ENCODE measurements at places on chromosomes 5 and 9.

GRCh38 chr9:134522502-134522848, 119.1 kb upstream of the COL5A1 start:
- DNase-seq, result no peak

DNA sequence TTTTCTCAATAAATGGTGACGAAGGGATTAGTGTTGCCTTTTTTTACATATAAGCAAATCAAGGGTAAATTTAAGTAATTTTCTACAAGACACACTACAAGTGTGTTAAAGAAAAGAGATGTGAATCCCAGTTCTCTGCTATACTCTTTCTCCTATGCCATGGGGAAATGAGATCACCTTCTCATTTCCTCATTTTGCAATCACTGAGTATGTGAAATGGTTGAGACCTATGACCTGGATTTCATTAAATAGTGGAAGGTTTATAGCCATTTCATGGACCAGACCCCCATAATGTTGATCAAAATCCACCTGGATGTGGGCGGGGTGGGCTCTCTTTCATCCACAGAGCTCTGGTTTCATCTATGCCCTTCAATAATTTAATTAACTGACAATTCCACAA, 66.9 kb upstream of the SLIT3 start:
- no peak for DNase-seq

DNA sequence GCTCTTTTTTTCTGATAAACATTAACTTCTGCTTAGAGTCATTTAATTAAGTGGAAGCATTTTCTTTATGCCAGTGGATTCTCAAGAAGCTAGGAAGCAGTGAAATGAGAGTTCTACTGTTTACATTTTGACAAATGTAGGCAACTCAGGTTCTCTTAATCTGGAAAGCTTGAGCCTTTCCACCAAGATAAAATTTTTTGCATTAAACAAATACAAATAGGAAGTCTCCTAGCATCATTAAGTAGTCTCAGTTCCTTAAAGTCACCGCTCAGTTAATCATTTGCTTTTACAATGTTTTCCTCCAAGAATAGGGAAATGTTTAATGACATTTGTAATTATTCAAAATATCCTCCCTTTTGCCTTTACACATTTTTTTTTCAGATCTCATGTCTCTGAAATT, 290.4 kb upstream of the PDE4D start:
- DNase-seq, result no peak

GRCh38 chr5:34516686-34517085, 139.4 kb upstream of the RAI14 start:
- no peak for DNase-seq

- DNase-seq, result peak; percentile 32
Measured at GRCh38 chr9:36142510-36143244, 6.1 kb downstream of the GLIPR2 start.

GRCh38 chr9:123735376-123735775, 194.6 kb downstream of the DENND1A start:
- DNase-seq, result no peak

GRCh38 chr5:128881502-128882018, 83.7 kb upstream of the SLC27A6 start:
- DNase-seq, result no peak

DNA sequence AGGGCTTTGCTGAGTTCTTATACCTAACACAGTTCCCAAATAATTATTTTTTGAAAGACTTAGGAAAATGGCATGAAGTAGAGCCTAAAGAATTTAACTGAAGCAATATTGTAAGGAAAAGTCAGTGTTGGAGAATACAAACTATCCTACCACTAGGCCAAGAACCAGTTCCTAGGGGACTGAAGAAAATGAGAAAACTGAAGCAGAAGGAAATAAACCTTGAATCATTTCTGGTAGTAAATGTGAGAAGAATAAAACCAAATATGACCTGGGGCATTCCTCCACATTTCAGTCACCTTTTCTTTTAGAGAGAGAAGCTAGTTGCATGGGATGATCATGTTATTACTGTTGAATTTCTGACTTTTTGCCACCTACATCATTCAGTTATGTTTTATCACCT, 1393.9 kb upstream of the C9orf72 start:
- DNase-seq, result no peak

- no peak for DNase-seq
Measured at GRCh38 chr5:156758011-156758791, 91.9 kb upstream of the PPP1R2B start.

DNA sequence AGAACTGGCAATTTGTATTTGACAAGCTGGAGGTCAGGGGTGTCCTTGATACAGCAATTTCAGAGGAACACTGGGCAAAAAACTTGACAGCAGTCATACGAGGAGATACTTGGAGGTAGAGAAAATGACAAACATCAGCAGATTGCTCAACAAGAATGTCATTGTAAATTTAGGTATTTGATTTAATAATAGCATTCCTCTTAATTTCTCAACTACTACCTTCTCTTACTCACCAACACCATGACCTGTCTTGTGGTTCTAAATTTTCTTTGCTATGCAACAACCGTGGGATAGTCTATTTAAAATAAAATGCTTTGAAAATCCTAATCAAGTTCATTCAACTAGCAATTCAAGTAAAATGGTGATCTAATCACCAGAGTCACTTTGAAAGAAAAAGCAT, 128.4 kb downstream of the DNAH5 start:
- no peak for DNase-seq

DNA sequence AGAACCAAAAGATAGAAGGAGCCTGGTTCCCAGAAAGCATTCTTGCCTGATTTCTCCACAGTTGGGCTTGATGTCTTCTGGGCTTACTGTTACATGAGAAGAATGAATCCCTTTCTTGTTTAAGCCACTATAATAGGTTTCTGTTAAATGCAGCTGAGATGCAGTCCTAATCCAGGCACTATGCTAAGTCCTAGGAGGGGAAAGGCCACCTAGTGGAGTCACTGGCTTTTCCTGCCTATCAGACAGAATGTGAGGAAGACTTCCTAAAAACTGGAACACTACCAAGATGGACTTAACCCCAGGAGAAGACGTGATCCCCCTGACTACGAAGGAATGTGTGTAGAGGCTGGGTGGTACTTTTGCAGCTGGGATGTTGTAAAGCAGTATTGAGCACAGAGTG, 34.3 kb upstream of the FSD1L start:
- DNase-seq, result no peak

- DNase-seq, result no peak
Measured at GRCh38 chr5:132319975-132320374, 25.8 kb downstream of the SLC22A4 start.

DNA sequence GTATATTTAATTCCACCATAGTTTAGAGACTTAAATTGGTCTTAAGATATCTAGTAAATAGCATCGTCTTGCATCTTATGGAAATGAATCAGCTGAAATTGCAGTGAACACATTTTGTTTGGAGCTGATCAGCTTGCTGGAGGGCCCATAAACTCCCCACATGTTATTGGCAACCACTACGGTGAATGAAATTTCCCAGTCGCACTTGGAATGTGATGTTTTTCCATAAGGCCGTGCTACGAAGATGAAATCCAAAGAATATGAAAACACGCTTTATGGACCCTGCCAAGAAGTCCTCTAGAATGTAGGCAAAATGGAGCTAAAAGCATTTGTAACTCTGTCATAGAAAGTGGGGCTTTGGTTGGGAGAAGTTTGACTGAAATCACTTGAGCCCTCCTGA, 572.1 kb downstream of the ACTL7B start:
- DNase-seq, result no peak

- no peak for DNase-seq
Measured at GRCh38 chr9:24011881-24012280, 185.8 kb upstream of the ELAVL2 start.

- DNase-seq, result no peak
Measured at GRCh38 chr5:121006217-121006616, 542.1 kb downstream of the PRR16 start.

DNA sequence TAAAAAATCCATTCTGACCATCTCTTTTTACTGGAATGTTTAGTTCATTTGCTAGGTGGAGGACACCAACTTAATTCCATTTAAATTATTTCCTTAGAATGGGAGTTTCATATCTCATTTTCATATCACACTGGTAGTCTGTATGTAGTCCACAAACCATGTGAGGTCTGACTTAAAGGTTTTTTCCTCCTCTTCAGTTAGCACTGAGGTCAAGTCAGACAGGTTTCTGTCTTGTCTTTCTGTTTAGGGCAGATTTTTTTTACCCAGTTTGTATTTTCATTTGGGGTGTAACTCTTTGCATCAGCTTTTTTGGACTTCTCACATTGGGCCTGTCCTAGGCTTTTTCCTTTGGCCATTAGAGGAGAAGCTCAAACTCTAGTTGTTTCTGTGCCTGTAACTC, 75.3 kb downstream of the RANBP17 start:
- no peak for DNase-seq

DNA sequence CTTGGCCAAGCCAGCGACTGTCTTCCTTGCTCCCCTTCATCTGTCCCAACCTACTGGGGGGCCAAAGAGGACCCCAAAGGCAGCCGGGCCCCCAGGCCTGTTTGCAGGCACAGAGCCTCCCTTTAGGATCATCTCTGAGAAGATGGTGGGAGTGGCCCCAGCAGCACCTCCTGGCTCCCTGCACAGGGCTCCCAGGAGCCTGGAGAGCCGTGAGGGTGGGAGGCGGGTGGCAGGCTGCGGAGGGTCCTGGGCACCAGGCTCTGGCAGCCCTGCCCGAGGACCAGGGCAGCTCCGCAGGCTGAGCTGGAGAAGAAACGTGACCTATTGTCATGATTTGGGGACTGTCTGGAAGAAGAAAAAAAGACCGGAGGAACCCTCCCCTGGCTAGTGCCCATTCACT, 33.4 kb downstream of the ASS1 start:
- DNase-seq, result no peak

- DNase-seq, result no peak
Measured at GRCh38 chr5:35047785-35048404, at the start of gene AGXT2. Gene AGXT2 (minus strand): TSS chr5:35047949. CDS start chr5:35047892, 57 bp downstream.

- no peak for DNase-seq
Measured at GRCh38 chr5:180792965-180793287, 9.7 kb downstream of the MGAT1 start.

DNA sequence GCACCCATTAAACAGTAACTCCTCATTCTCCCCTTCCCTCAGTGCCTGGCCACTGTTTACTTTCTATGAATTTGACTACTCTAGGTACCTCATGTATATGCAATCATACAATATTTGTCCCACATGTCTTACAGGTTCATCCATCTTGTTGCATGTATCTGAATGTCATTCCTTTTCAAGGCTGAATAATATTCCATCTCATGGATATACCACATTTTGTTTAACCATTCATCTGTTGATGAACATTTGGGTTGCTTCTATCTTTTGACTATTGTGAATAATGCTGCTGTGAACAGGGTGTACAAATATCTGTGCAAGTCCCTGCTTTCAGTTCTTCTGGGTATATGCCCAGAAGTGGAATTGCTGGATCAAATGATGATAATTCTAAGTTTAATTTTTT, 40.9 kb downstream of the INIP start:
- DNase-seq, result no peak

DNA sequence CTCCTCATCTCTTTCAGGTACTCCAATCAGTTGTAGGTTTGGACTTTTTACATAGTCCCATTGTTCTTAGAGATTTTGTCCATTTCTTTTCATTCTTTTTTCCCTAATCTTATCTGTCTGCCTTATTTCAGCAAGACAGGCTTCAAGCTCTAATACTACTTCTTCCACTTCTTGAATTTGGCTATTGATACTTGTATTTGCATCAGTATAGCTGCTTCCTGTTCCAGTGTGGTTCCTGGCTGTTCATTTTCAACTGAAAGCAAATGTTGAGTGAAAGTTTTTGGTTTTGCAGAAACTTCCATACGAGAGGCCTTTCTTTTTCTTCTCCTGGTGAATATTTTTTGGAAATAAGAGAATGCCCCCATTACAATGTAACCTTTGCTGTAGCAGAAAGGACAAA, 12.0 kb upstream of the IFNA1 start:
- DNase-seq, result no peak

DNA sequence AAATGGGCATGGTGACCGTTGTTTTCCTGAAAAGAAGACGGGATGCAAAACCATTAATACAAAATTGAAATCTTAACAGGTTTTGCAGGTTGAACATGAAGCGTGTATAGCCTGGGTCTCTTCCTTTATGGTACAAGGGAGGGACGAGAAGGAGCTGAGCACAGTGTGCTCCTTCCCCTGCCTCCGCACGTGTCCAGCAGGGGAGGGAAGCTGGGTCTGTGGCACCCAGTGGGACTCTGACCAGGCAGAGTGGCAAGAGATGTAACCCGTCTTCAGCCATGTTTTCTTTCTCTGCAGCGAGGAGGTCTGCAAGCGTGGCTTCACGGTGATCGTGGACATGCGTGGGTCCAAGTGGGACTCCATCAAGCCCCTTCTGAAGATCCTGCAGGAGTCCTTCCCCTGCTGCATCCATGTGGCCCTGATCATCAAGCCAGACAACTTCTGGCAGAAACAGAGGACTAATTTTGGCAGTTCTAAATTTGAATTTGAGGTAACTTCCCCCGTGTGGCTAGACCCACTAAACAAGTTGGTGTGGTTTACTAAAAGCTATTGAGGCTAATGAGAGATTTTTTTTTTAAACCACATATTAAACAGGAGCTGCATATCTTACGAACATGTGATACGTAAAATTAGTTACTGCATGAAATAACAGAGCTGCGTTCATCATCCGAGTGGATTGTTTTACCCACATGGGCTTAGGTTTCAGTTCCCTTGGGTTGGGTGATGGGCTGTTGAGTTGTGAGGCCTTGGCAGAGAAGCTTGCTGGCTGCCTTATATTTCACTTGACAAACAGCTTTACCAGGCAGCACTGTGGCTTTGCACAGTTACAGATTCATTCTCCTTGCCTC, 143.7 kb downstream of the TRIO start:
- DNase-seq, result no peak

DNA sequence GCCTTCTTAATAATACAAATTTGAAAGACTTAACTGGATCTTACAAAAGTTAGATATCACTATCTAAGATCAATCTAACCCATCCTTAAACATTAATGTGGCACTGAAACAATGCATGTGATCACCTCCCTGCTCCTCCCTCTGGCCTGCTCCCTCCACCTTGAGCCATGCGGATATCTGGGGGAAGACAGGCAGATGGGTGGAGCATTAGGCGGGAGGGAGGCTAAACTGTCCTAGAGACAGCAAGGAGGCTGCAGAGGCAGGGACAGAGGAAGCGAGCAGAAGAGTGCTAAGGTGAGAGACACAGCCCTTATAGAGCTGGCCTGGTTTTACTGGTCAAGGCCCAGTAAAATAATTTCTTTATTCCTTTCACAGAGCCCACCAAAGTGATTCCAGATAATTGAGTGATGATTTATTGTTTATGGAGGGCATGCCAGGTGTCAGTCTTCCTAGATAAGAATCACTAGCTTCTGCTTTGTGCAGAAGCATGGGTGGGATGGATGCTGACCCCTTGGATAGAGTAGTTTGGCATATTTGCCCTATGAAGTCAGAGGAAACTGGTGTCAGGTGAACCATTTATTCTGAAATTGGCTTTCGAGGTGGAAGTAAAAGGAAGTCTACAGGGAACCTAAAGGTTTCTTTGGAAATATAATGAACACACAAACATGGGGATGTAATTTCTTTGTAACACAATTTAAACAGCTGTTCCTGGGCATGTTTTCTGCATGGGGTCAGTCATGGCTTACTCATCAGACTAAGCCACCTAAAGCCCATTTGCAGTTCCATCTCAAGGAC, 188.3 kb downstream of the GNAQ start:
- DNase-seq, result no peak

- no peak for DNase-seq
Measured at GRCh38 chr5:172586125-172587060, 54.7 kb upstream of the NEURL1B start.
